ENCODE measurements at places on chromosomes 12 and 14. TPM values are rescaled to one million over a fixed set of nuclear protein-coding genes. Genes with fewer than 3 reads are reported as not detected.

DNA sequence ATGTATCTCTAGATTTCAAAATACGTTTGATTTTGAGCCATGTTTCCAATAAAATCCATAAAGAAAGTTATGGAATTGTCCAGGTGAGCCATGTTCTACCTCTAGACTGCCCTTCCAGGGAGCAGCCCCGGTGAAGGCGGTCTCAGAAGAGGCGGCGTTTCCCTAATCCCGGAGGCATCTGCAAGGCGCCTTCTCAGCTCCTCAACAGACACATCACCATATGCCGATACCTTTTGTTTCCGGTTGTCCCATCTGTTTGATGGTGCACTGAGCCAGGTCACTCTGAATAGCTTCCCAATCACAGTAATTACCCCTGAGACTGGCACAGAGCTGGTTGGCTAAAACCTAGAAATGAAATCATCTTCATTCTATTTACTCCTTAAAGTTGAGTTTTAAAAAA is 305.5 kb upstream of the FKBP4 start:
- H3K36me3 ChIP-seq: no peaks in the 10 kb centered on the region
- peaks cover 3% of the 10 kb centered on the region for H3K4me1 ChIP-seq
- no peak for DNase-seq
- H3K27ac ChIP-seq: no peak overlapping the region
- H3K27me3 ChIP-seq: no peaks in the 10 kb centered on the region

- H3K4me3 ChIP-seq: no peak overlapping the region
- H3K36me3 ChIP-seq: no peaks in the 10 kb centered on the region
- no peak overlapping the region for H3K27ac ChIP-seq
These were observed 1.7 kb upstream of the CFAP251 start for GRCh38 chr12:121916719-121917118.

DNA sequence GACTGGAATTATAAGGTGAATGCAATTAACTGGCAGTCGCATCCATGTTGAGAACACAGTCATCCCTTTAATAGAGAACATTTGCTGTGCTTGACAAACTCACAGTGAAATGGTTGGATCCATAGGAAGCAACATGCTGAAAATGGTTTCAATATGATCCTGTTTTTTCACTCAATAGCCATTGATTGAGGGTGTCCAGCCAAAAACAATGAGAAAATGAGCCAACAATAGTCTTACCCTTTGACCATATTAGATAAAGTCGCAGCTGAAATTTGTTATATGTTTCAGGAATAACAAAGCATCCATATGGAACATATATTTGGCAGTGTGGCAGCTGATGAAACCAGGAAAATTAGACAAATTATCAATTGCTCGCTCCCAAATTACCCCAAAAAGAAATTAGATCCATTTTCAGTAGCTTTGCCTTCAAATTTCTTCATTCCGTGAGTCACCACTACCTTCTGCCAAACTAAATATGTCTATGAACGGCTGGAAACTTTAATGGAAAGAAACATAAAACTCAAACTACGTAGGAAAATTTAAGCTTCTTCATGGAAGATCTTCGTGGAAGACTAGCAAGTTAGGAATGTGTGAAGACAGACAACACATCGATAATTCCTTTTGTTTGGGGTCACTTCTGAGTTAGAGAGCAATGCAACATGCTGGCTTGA is 17.4 kb downstream of the IGF1 start:
- H3K4me1 ChIP-seq: peaks cover 3% of the 10 kb centered on the region
- H3K36me3 ChIP-seq: no peaks in the 10 kb centered on the region
- no peak overlapping the region for H3K27ac ChIP-seq
- no peak overlapping the region for H3K4me3 ChIP-seq

GRCh38 chr12:99809909-99810308 is 162.4 kb downstream of the GARIN6 start:
- H3K4me3 ChIP-seq: no peak overlapping the region
- H3K27ac ChIP-seq: no peak overlapping the region
- DNase-seq: no peak
- no peaks in the 10 kb centered on the region for H3K36me3 ChIP-seq

DNA sequence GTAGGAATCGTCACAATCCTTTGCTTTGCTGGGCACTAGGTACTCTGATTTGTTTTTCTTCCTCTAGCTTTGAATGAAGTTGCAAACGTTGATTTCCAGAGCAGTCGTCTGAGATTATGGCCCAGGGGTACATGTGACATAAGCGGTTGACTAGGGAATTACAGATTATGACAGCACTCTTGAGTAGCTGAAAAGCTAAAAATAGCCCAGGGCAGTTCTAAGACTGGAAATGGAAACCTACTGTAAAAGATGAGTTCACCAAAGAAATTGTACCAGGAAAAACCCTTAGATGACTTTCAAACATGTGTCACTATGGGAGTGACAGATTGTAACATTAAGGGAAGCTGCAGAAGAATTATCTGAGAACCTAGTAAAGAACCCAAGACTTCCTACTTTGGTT is 108.5 kb downstream of the ANO6 start:
- no peak overlapping the region for H3K27ac ChIP-seq
- no peaks in the 10 kb centered on the region for H3K27me3 ChIP-seq
- DNase-seq: no peak
- peaks cover 5% of the 10 kb centered on the region for H3K4me1 ChIP-seq
- H3K36me3 ChIP-seq: no peaks in the 10 kb centered on the region

DNA sequence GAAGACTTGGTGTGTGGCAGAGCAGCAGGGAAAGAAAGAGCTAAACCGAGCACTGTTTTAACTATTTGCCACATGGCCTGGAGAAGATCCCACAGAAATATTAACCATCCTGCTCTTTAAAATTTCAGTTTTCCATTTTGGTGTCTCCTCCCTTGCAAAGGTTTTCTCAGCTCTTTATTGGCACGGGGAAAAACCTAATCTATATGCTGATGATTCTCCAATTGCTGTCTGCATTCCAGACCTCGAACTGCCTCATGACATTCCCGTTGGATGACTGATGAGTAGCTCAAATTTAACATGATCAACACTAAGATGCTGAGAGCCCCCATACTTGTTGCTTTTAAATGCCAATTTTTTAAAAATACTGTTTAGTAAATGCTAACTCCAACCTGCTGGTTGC is 115.0 kb downstream of the EMP1 start:
- no peak overlapping the region for H3K4me3 ChIP-seq
- no peak for DNase-seq
- no peaks in the 10 kb centered on the region for H3K27me3 ChIP-seq
- H3K27ac ChIP-seq: no peak overlapping the region
- H3K36me3 ChIP-seq: no peaks in the 10 kb centered on the region
- H3K4me1 ChIP-seq: no peaks in the 10 kb centered on the region

The NTS gene
- not detected for total RNA-seq

The HCAR2 gene
- total RNA-seq: not detected

The IAPP gene
- not detected for total RNA-seq
